Prostate gland (tissue), 2 donors: ENCODE measurements at places on chromosomes 5 and 9.

DNA sequence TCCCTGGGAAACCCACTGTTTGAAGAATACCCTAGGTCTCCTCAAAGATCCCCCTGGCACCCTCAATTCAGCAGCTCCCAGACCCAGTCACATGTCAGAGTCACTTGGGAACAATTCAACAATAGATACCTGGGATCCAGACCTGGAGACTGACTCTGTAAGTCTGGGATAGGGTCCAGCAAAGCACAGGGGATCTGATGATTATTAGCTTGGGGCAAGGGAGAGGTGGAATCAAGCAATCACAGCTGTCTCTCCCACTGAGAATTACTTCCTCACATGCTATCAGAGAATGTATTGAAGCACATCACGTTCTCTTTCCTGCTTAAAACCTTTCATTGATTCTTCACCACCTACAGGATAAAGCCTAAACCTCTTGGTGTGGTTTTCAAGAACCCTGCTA is 5.9 kb downstream of the FAM193B start:
- DNase-seq: no peak

GRCh38 chr5:11324521-11325289 is 563.7 kb upstream of the DAP start:
- DNase-seq: no peak

GRCh38 chr5:61817472-61818326 is 485.6 kb downstream of the ZSWIM6 start:
- peak; percentile 47 for DNase-seq

DNA sequence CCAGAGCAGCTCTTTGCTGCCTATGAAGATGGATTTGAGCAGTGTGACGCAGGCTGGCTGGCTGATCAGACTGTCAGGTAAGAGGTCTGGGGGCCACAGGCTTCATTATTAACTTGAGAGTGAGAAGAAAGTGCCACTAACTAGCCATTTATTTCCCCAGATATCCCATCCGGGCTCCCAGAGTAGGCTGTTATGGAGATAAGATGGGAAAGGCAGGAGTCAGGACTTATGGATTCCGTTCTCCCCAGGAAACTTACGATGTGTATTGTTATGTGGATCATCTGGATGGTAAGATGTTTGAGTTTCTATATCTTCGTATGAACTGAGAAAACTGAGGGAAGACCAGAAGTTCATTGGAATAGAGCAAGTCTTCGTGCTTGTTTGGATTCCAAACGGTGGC is 22.1 kb downstream of the VCAN start:
- DNase-seq: no peak

DNA sequence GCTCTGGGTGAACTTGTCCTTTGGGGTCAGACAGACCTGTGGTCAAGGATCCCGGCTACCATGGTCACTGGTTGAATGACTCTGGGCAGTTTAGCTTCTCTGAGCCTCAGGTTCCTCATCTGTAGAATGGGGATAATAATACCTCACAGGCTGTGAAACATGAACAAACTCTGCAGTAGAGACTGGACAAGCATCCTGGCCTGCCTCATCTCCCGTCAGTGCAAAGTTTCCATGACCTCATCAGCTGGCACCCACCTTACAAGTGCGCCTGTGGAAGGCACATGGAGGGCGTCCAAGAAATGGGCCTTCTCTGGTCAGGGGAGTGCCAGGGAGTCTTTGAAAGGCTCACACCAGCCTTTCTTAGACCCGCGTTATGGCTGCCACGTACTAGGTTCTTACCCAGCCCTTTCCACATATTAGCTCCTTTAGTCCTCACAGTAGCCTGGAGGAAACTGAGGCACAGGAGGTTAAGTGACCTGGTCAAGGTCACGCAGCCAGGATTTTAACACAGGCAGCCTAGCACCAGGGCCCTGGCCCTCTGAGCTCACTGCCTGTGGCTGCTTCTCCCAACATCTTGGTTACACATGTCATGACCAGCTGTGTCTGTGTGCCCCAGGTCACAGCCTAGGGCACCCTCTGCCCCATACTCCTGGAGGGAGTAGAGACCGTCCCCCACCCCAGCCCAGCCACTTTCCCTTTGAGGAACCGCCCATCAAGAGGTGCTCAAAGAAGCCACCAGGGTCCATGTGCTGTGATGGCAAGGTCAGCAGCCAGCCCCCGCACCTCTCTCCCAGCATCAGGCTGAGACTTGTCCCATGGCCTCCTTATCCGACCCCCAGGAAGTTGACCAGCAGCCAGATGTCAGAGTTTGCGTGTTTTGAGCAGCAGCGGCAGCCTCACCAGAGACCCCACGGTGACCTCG is 39.4 kb upstream of the RPL26L1 start:
- DNase-seq: no peak

GRCh38 chr9:98045234-98046179 is 11.0 kb upstream of the NANS start:
- DNase-seq: no peak

DNA sequence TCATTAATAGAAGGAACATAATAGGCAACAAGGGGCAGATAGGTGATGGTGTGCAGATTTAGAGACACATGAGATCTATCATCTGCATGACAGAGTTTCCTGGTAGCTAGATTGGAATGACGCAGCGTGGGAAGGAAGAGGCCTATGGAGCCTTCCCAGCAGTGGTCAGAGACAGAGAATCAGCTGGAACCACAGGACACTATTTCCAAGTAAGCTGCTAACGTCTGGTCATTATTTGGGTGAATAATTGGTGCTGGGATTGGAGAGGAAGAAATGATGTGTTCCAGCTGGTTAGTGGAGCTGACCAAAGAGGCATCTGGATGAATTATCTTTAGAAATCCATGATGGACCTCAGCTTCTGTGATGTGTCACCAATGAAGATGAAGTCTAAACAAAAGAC is 91.2 kb upstream of the PRR16 start:
- DNase-seq: no peak

DNA sequence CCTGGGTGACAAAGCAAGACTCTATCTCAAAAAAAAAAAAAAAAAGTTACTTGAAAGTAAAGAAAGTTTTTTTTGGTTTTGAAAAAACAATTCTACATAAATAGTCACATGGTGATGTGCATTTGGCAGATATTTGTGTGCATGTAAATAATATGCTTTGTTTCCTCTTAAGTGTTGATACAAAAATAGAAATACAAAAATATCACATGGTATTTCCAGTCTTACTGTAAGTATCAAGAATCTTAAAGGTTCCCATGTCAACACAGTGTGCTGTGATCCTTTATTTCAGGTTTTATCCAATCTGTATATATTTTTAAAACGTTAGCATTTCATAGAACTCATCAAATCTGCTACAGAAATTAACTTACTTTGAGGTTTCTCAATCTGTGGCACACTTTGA is 521.9 kb downstream of the TLE4 start:
- DNase-seq: no peak

DNA sequence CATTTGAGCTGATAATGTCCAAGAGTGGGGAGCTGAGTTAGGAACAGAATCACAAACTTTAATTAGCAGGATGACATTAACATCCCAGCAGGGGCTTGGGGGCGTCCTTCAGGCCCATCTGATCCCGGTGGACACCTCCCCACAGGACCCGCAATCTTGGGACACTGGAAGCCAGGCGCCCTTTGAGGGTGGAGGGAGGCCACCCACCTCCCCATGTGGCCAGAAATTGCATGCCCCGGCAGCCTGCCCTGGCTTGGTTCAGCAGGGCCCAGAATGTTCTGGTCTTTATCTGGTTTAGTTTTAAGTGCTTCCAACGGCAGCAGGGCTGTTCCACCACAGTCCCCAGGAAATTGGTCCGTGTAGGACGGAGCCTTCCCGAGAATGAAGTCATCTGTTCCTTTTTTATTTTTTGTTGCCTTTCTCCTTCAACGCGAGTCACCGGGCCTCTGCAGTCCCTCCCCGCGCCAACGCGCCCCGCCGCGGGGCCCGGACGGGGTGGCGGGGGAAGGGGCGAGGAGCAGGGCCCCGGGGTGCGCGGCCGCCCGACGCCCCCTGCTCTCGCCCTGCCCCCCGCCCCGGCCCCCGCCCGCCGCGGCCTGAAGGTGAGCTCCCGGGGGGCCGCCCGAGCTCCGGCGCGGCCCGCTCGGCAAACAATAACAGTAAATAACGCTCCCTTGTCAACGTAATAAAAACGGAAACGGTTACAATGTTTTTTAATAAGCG is 207.9 kb downstream of the C9orf50 start:
- DNase-seq: peak; percentile 43

- no peak for DNase-seq
Measured at GRCh38 chr5:80215523-80215922, 40.3 kb downstream of the SERINC5 start.

- DNase-seq: no peak
Measured at GRCh38 chr9:87138128-87139040, 191.1 kb upstream of the GAS1 start.

DNA sequence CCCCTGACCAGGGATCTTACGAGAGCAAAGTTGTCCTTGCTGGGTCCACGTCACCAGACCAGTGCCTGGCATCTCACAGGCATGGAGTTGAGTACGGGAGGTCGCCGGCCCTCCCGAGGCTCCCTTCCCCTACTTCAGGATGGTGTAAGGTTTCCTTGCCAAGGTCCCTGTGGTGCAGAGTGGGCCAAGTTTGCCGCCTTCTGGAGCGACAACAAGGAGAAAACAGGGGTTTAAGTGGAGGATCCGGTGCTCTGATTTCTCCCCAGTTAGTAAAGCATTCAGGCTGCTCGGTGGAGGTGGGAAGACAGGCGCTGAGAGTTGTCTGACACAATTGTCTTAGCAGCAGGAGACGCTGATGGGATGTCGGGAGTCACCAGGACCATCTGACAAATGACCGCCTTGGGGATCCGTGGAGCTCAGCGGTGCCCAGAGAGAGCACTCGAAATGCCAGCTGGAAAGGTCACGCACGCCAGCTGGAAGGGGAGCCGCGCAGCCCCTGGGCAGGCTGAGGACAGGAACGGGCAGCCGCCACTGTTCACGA is 37.3 kb downstream of the ADAMTS2 start:
- DNase-seq: no peak

- no peak for DNase-seq
Measured at GRCh38 chr9:92350740-92351133, 25.0 kb downstream of the CENPP start.

DNA sequence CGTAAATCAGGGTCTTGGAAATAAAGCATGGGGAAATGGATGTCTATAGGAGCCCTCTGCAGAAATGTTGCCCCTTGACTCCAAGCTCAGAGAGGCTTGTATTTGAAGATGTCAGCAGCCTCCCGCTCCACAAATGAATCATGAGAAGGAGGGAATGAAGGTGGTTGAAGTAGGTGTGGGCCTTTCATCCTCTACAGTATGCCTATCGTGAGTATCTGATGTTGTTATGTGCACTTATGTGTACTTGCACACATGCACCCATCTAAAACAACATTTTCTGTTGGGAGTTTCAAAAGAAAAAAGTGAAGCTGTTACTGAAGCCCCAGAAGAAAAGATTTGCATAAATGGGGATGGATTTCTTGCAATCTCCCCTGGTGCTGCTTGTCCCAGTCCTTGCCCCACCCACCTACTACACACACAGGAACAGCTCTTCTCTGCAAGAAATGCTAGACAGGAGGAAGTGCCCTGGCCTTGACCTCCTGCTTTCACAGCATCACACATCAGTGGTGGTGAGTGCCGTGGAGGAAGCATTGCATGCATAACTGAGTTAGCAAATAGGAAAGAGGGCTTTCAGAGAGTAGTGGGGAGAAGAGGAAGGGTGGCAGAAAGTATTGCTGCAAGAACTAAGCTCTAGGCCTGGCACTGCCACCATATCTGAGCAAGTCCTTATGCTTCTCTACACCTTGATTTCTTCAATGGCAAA is 156.1 kb downstream of the SNX18 start:
- no peak for DNase-seq
